ENCODE measurements at places on chromosomes 12 and 14. TPM values are rescaled to one million over a fixed set of nuclear protein-coding genes. Genes with fewer than 3 reads are reported as not detected.

GRCh38 chr12:54932691-54933090, 51.9 kb downstream of the TESPA1 start:
- no peaks in the 10 kb centered on the region for H3K4me1 ChIP-seq
- no peaks in the 10 kb centered on the region for H3K27me3 ChIP-seq
- no peaks in the 10 kb centered on the region for H3K36me3 ChIP-seq
- H3K27ac ChIP-seq = no peak overlapping the region

DNA sequence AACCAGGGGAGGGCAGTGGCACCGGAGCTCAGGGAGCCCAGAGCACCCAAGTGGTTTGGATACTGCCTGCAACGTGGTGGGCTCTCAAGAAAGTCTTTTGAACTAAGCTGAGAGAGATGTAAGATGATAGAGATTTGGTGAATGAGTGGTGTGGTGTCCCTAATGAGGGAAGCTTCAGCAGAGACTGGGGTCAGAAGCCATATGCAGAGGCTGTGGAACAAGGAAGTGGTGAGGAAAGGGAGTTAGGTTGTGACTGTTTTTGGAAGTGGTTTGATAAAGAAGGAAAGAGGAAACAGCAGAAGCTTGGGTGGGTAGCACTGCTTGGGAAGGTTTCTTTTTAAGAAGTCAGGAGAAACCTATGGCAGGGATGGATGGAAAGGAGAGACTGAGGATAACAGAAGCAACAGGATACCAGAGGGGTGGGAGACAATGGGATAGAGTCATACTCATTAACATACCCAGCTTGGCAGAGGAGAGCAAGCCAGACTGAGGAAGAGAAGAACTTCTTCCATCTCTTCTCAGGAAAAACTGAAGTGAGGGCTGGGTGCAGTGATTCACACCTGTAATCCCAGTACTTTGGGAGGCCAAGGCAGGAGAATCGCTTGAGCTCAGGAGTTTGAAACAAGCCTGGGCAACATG, 24.1 kb downstream of the SLC4A8 start:
- H3K4me1 ChIP-seq = no peaks in the 10 kb centered on the region
- H3K27me3 ChIP-seq = no peaks in the 10 kb centered on the region
- no peak overlapping the region for H3K27ac ChIP-seq
- no peak for DNase-seq

GRCh38 chr12:123595729-123596128, 6.2 kb upstream of the DDX55 start:
- DNase-seq = no peak
- H3K4me1 ChIP-seq = peaks cover 1% of the 10 kb centered on the region
- peaks cover 38% of the 10 kb centered on the region for H3K36me3 ChIP-seq
- H3K4me3 ChIP-seq = no peak overlapping the region

The TAS2R13 gene
- 3.1 TPM for total RNA-seq

The DDX51 gene
- 9.7 TPM for total RNA-seq

DNA sequence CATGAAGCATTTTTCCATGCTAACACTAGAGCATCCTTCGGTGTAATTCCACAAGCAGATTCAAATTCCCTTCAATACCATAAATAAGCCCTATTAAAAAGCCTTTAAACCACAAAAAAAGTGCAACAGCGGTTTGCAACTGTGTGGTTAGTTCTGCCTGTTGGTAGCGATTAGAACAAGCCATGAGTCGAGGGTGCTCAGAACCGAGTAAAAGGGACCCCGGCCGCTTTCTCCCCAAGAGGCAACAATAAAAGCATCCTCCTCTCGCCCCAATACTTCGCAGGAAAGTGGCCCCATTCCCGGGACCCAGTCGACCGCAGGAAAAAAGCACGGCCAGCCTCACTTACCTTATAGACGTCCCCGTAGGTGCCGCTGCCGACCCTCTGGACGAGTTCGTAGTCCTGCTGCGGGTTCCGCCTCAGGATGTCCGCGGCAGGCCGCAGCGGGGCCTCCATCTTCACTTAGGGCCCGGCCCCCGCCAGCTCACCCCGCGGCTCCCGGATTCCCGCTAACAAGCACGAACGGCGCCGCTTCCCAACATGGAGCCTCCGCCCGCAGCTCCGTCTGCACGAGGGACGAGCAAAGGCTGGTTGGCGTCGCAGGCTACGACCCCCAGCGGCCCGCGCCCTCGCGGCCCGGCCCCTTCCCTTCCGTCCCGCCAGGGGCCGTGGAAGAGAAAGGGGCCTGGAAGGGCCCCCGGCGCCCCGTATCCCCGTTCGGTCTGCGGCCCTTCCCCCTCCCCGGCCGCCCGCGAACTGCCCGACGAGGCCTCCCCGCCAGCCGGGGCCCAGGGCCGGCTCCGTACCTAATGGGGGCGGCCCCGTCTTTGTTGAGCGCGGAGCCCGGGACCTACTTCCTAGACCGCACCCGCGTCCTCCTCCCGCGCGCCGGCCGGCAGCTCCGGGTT, 521 bp downstream of the MAP4K5 start:
- no peaks in the 10 kb centered on the region for H3K36me3 ChIP-seq
- H3K4me3 ChIP-seq = peak overlapping the region; percentile 94
- H3K4me1 ChIP-seq = peaks cover 45% of the 10 kb centered on the region

DNA sequence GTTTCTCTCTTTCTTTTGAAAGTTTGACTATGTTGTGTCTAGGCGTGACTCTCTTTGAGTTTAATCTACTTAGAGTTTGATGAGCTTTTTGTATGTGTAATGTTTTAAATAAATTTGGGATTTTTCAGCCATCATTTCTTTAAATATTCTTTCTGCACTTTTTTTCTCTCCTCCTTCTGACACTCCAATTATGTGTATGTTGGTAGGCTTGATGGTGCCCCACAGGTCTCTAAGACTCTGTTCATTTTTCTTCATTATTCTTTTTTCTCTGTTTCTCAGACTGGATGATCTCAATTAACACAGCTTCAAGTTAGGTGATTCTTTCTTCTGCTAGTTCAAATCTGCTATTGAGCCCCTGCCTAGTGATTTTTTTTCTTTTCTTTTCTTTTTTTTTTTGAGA, 14.5 kb upstream of the CCND2 start:
- no peak overlapping the region for H3K27ac ChIP-seq
- no peaks in the 10 kb centered on the region for H3K4me1 ChIP-seq
- H3K27me3 ChIP-seq = no peaks in the 10 kb centered on the region
- no peaks in the 10 kb centered on the region for H3K36me3 ChIP-seq
- no peak for DNase-seq

The OLR1 gene
- 1.4 TPM for total RNA-seq

The HVCN1 gene
- 12.3 TPM for total RNA-seq

DNA sequence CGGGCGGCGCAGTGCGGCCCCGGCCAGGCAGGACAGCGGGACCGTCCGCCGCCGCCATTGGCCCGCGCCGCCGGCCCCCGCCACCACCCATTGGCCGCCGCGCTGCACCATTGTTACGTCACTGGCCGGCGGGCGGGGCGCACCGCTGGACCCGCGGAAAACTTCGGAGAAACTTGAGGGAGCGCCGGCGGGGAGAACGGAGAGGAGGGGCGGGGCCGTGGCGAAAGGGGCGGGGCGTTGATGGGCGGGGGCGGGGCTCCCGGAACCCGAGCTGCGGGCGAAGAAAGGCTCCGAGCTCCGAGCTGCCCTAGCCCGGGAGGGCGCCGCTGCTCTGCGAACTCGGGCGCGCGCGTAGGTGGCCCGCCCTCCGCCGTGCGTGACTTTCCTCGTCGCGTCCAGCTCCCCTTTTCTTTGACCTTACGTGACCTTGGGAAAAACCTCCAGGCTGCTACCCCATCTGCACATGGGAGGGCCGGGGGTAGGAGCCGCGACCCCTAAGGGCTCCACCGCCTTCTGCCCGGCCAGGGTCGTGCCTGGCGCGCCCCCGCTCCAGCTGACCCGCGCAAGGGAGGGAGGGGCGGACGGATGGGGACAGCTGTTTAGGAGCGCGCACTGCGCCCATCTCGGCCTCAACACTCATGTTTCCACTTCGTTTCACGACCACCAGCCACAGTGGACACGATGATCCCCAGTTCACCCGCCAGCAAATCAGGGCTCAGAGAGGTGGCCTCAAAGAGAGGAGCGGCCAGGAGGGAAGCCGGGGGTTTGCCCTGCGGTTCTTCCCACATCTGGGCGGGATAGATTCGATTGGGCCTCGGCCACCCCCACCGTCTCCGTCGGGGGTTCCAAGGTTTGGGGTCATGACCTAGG, at the start of gene ANKRD9:
ANKRD9 (minus strand) TSS at position 31 of the 870 bp plus-strand sequence. CDS start 1,887 bp downstream, outside the sequence.
- peaks cover 2% of the 10 kb centered on the region for H3K36me3 ChIP-seq
- peak; percentile 66 for DNase-seq
